ENCODE measurements at places on chromosomes 3 and 15. TPM values are rescaled to one million over a fixed set of nuclear protein-coding genes. Genes with fewer than 3 reads are reported as not detected.

OSTN gene
- total RNA-seq, result not detected

- no peak for DNase-seq
Observed at GRCh38 chr3:50352781-50353180, 2.1 kb downstream of the CYB561D2 start.

- DNase-seq, result no peak
Observed at GRCh38 chr3:127306361-127307111, 18.7 kb upstream of the PRR20G start.

DNA sequence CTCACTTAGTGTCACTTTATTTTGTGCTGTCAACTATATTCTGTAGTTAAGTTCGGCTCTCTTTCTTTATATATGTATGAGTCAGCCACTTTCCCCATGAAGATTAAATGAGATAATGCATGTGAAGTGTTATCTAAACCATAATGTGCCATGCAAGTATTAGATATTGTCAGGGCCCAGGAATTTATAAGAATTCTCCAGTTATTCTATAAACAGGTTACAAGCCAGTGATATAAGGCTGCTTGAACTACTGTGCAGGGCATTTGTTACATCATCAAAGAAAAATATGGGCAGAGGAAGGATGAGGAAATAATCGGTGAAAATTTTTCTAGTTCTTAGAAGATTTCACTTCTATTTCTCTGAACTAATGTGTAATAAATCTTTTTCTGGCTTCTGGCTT lies 1049.0 kb upstream of the NR2F2 start:
- DNase-seq, result no peak

DNA sequence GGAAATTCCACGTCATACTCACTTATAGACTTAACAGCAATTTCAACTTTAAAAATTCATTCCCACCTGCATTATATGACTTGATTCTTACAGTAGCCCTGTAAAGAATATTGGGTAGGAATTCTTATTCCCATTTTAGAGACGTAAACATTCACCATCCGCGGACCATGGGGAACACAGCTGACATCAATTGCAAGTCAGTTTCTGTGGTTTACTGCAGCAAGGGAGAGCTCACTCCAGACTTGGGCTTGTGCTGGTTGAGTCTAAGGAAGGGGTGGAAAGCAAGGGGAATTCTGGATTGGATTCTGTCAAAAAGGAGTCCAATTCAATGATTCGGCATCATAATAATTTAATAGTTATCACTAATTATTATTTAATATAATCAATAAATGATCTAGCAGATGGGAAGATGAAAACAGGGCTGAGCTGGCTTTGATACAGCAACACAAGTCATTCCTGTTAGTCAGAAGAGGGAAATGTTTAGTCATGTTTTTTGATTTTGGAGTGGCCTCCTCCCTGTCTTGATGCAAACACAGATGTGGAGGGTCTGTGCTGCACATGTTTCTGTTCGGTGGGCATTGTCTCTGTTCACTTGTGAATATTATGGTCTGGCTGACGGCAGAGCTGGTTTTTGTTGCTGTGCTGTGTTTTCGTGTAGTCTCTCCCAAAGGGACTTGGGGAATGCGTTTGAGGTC lies 9.7 kb downstream of the LIPC start:
- no peak for DNase-seq
